Heart left ventricle (tissue), 16 donors: ENCODE measurements at places on chromosomes 7 and 10. TPM values are rescaled to one million over a fixed set of nuclear protein-coding genes. Genes with fewer than 3 reads are reported as not detected.

GRCh38 chr10:1063232-1063865 is 7.2 kb downstream of the WDR37 start:
- H3K36me3 ChIP-seq: peaks cover 15% of the 10 kb centered on the region
- H3K4me3 ChIP-seq: no peak overlapping the region
- DNase-seq: no peak
- H3K27me3 ChIP-seq: no peaks in the 10 kb centered on the region
- peak overlapping the region; percentile 73 for H3K27ac ChIP-seq
- H3K4me1 ChIP-seq: peaks cover 36% of the 10 kb centered on the region

DNA sequence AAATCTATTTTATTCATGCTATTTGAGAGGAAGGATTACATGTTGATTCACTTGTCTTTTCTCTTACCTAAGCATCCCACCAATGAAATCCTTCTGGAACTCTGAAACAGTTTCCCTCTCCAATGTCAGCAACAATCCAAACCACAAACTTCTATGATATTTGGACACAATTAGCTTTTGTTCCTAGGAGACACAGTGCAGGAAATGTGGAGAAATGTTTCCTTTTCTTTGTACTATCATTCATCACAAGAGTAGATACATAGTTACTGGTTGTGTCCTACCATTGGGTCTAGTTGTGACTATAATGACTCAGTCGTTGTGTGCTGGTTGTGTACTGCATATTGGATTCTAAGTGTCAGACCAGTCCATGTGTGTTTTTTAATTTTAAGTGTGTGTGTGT is 156.8 kb upstream of the MAGI2 start:
- DNase-seq: no peak
- no peaks in the 10 kb centered on the region for H3K36me3 ChIP-seq
- H3K4me1 ChIP-seq: peaks cover 8% of the 10 kb centered on the region
- no peak overlapping the region for H3K4me3 ChIP-seq
- no peaks in the 10 kb centered on the region for H3K27me3 ChIP-seq

DNA sequence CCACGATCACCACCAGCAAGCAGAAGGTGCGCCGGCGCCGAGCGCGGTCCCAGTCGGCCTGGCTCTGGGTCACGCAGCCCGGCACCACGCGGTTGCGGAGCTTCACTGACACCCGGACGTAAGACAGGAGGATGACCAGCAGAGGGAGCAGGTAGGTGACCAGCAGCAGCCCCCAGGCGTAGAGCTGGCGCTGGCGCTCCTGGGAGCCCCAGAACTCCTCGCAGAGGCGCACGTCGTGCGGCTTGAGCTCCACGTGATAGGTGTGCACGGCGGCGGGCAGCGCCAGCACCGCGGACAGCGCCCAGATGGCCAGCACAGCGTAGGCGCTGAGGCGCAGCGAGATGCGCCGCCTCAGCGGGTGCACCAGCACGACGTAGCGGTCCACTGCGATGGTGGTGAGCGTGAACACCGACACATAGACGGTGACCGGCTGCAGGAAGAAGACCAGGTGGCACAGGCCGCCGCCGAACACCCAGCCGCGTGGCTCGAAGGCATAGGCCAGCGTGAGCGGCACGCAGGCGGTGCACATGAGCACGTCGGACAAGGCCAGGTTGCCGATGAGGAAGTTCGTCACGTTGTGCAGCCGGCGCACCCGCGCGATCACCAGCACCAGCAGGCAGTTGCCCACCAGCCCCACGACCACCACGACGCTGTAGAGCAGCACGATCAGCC is 920 bp downstream of the PRLHR start:
- peaks cover 72% of the 10 kb centered on the region for H3K27me3 ChIP-seq
- H3K4me1 ChIP-seq: no peaks in the 10 kb centered on the region
- no peaks in the 10 kb centered on the region for H3K36me3 ChIP-seq
- no peak for DNase-seq
- no peak overlapping the region for H3K4me3 ChIP-seq
- no peak overlapping the region for H3K27ac ChIP-seq

DNA sequence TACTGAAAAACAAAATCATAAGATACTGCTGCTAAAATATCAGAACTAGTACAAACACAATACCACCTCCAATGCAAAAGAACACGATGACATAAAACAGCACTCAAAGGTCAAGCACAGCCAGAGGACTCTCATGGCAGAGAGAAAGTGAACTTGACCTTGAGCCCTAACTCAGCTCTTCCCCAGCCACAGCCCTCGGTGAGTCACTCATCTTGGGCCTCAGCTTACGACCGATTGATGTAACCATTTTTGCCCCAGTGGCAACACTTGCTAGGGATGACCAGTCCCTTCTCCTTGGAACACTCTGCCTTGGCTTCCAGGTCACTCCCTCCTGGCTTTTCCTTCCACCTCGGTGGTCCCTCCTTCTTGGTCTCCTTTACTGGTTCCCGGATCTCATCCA is 77.8 kb downstream of the JAZF1 start:
- peak overlapping the region; percentile 80 for H3K27ac ChIP-seq
- H3K4me1 ChIP-seq: peaks cover 12% of the 10 kb centered on the region
- no peak overlapping the region for H3K4me3 ChIP-seq
- DNase-seq: no peak

GRCh38 chr10:63720072-63720537 is 198.9 kb downstream of the REEP3 start:
- DNase-seq: no peak
- H3K36me3 ChIP-seq: no peaks in the 10 kb centered on the region
- H3K27ac ChIP-seq: no peak overlapping the region
- H3K4me1 ChIP-seq: peaks cover 30% of the 10 kb centered on the region
- no peak overlapping the region for H3K4me3 ChIP-seq

DNA sequence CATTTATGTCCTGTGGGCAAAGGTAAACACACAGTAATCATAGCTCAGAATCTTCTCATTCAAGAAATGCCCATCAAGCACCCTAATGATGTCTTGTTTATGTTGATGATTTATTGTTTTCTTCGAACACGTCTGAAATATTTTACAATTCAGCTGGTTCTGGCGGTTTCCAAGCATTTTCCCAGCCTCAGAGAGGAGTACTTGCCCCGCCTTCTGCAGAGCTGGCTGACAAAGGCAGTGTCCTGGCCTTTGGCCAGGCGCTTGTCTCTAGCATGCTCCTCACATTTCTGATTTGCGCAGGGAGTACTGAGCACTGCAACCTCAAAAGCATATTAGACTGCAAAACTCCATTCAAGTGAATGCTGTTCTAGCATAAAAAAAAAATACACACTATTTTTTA is 314.2 kb upstream of the GNAI1 start:
- no peak overlapping the region for H3K27ac ChIP-seq
- H3K4me1 ChIP-seq: no peaks in the 10 kb centered on the region
- peak; percentile 69 for DNase-seq
- H3K4me3 ChIP-seq: no peak overlapping the region
- H3K27me3 ChIP-seq: no peaks in the 10 kb centered on the region
- no peaks in the 10 kb centered on the region for H3K36me3 ChIP-seq

DNA sequence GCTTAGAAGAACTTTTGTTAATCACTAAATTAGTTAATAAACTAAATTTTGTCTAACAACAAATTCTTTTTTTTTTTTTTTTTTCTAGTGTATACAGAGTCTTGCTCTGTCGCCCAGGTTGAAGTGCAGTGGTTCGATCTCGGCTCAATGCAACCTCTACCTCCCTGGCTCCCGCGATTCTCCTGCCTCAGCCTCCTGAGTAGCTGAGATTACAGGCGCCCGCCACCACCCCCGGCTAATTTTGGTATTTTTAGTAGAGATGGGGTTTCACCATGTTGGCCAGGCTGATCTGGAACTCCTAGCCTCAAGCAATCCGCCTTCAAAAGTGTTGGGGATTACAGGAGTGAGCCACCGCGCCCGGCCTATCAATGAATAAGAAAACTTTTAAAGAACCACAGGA is 1.1 kb upstream of the IQUB start:
- peak; percentile 30 for DNase-seq
- peak overlapping the region; percentile 85 for H3K27ac ChIP-seq
- peaks cover 4% of the 10 kb centered on the region for H3K27me3 ChIP-seq
- H3K36me3 ChIP-seq: peaks cover 6% of the 10 kb centered on the region
- H3K4me1 ChIP-seq: peaks cover 13% of the 10 kb centered on the region

- no peaks in the 10 kb centered on the region for H3K27me3 ChIP-seq
- H3K36me3 ChIP-seq: peaks cover 99% of the 10 kb centered on the region
- no peak overlapping the region for H3K27ac ChIP-seq
- no peak overlapping the region for H3K4me3 ChIP-seq
- H3K4me1 ChIP-seq: no peaks in the 10 kb centered on the region
These were observed 20.2 kb downstream of the PDCD11 start for GRCh38 chr10:103416436-103417147.

DNA sequence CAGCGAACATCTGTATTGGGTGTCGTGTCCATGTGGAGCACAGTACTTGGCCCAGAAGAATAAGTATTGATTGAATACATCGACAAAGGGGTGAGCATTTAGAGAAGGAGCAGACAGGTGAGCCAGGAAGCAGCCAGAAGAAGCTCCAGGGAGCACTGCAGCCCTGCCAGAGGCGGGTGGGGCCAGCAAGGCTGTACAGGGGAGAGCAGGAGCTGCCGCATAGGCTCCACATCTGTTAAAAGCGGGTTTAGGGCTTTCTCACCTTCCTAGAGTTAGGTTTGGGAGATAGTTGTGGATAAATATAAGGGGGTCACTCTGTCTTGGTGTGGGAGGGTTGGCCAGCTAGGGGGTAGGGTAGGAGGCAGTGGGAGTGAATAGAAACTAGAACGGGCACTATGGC is 1.3 kb upstream of the CPA1 start:
- DNase-seq: no peak
- H3K27me3 ChIP-seq: no peaks in the 10 kb centered on the region
- no peak overlapping the region for H3K4me3 ChIP-seq
- H3K36me3 ChIP-seq: no peaks in the 10 kb centered on the region
- no peak overlapping the region for H3K27ac ChIP-seq
- no peaks in the 10 kb centered on the region for H3K4me1 ChIP-seq

- H3K27me3 ChIP-seq: no peaks in the 10 kb centered on the region
- H3K27ac ChIP-seq: no peak overlapping the region
- no peak overlapping the region for H3K4me3 ChIP-seq
These were observed 60.4 kb upstream of the NPVF start for GRCh38 chr7:25288556-25289307.

GRCh38 chr10:639751-640672 is 49.5 kb downstream of the DIP2C start:
- no peak for DNase-seq
- no peaks in the 10 kb centered on the region for H3K27me3 ChIP-seq
- no peaks in the 10 kb centered on the region for H3K4me1 ChIP-seq
- H3K4me3 ChIP-seq: no peak overlapping the region

- H3K4me1 ChIP-seq: peaks cover 16% of the 10 kb centered on the region
- no peak overlapping the region for H3K4me3 ChIP-seq
- H3K36me3 ChIP-seq: no peaks in the 10 kb centered on the region
- no peak for DNase-seq
- no peaks in the 10 kb centered on the region for H3K27me3 ChIP-seq
These were observed 3.4 kb downstream of the POLD2 start for GRCh38 chr7:44119829-44120380.

GRCh38 chr10:58943960-58944359 is 232.5 kb upstream of the PHYHIPL start:
- H3K27me3 ChIP-seq: no peaks in the 10 kb centered on the region
- no peaks in the 10 kb centered on the region for H3K36me3 ChIP-seq
- no peak overlapping the region for H3K4me3 ChIP-seq
- DNase-seq: no peak

GRCh38 chr7:80558116-80558515 is 46.3 kb upstream of the GNAT3 start:
- no peak for DNase-seq
- H3K27ac ChIP-seq: no peak overlapping the region
- no peaks in the 10 kb centered on the region for H3K36me3 ChIP-seq
- no peaks in the 10 kb centered on the region for H3K27me3 ChIP-seq
- H3K4me3 ChIP-seq: no peak overlapping the region
- no peaks in the 10 kb centered on the region for H3K4me1 ChIP-seq

DNA sequence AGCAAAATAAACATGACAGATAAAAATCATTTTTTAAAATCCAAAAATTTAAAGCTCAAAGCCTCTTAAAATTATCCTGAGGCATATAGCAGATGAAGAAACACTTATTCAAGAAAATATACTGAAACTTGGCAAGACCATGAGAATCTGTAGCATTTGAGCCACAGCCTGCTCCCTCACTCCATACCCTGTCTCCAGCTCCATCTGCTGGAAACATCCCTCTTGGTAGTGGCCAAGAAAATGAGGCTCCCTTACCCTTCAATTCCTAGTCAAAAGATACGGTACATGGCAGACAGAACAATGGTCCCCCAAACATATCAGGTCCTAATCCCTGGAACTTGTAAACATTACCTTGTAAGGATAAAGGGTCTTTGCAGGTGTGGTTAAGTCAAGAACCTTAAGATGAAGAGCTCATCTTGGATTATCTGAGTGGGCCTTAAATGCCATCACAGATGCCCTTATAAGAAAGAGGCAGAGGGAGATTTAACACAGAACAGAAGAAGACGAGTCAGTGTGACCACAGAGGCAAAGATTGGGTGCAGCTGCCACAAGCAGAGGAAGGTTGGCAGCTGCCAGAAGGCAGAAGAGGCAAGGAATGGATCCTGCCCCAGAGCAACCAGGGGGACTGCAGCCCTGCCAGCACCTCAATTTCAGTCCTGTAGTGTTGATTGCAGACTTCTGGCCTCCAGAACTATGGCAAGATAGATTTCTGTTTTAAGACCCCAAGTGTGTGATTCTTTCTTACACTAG is 149.4 kb downstream of the ZNF248 start:
- H3K27ac ChIP-seq: no peak overlapping the region
- H3K4me1 ChIP-seq: peaks cover 24% of the 10 kb centered on the region
- no peak for DNase-seq
- H3K4me3 ChIP-seq: no peak overlapping the region
- H3K27me3 ChIP-seq: no peaks in the 10 kb centered on the region

- H3K4me3 ChIP-seq: no peak overlapping the region
- H3K27me3 ChIP-seq: no peaks in the 10 kb centered on the region
- no peaks in the 10 kb centered on the region for H3K36me3 ChIP-seq
- no peak overlapping the region for H3K27ac ChIP-seq
These were observed 149.1 kb downstream of the MAPK8 start for GRCh38 chr10:48455392-48456151.

GRCh38 chr10:51679841-51680240 is 19.6 kb downstream of the CSTF2T start:
- no peak for DNase-seq
- peaks cover 31% of the 10 kb centered on the region for H3K4me1 ChIP-seq
- H3K36me3 ChIP-seq: no peaks in the 10 kb centered on the region
- no peaks in the 10 kb centered on the region for H3K27me3 ChIP-seq

- H3K27me3 ChIP-seq: no peaks in the 10 kb centered on the region
- no peak overlapping the region for H3K27ac ChIP-seq
- H3K4me3 ChIP-seq: no peak overlapping the region
- H3K4me1 ChIP-seq: no peaks in the 10 kb centered on the region
These were observed 175.4 kb downstream of the SKAP2 start for GRCh38 chr7:26688936-26689506.

- no peak overlapping the region for H3K4me3 ChIP-seq
- no peaks in the 10 kb centered on the region for H3K27me3 ChIP-seq
- no peak overlapping the region for H3K27ac ChIP-seq
- no peak for DNase-seq
- H3K36me3 ChIP-seq: no peaks in the 10 kb centered on the region
These were observed 411.8 kb downstream of the PTPRN2 start for GRCh38 chr7:158175779-158176178.

GRCh38 chr10:142371-142770 is 7.1 kb downstream of the ZMYND11 start:
- no peak overlapping the region for H3K27ac ChIP-seq
- no peaks in the 10 kb centered on the region for H3K36me3 ChIP-seq
- H3K4me3 ChIP-seq: no peak overlapping the region
- DNase-seq: no peak
- peaks cover 22% of the 10 kb centered on the region for H3K4me1 ChIP-seq

PRSS37 gene
- not detected for polyA plus RNA-seq

CLDN3 gene
- not detected for polyA plus RNA-seq

ZEB1 gene
- polyA plus RNA-seq: 15.4 TPM

IFIT1B gene
- not detected for polyA plus RNA-seq

OPN4 gene
- 0.08 TPM for polyA plus RNA-seq

SLC16A12 gene
- polyA plus RNA-seq: 1.7 TPM

ZNF365 gene
- not detected for polyA plus RNA-seq

PCDH15 gene
- 0.04 TPM for polyA plus RNA-seq

CCL24 gene
- 0.18 TPM for polyA plus RNA-seq

SCART1 gene
- polyA plus RNA-seq: 0.46 TPM

EGFR gene
- polyA plus RNA-seq: 2.8 TPM

C10orf71 gene
- 6.6 TPM for polyA plus RNA-seq

NDUFB2 gene
- 727 TPM for polyA plus RNA-seq
